ENCODE measurements at places on chromosomes 1 and 21.

- peak; percentile 67 for DNase-seq
Observed at GRCh38 chr1:182786223-182786994, 3.2 kb upstream of the NPL start.

DNA sequence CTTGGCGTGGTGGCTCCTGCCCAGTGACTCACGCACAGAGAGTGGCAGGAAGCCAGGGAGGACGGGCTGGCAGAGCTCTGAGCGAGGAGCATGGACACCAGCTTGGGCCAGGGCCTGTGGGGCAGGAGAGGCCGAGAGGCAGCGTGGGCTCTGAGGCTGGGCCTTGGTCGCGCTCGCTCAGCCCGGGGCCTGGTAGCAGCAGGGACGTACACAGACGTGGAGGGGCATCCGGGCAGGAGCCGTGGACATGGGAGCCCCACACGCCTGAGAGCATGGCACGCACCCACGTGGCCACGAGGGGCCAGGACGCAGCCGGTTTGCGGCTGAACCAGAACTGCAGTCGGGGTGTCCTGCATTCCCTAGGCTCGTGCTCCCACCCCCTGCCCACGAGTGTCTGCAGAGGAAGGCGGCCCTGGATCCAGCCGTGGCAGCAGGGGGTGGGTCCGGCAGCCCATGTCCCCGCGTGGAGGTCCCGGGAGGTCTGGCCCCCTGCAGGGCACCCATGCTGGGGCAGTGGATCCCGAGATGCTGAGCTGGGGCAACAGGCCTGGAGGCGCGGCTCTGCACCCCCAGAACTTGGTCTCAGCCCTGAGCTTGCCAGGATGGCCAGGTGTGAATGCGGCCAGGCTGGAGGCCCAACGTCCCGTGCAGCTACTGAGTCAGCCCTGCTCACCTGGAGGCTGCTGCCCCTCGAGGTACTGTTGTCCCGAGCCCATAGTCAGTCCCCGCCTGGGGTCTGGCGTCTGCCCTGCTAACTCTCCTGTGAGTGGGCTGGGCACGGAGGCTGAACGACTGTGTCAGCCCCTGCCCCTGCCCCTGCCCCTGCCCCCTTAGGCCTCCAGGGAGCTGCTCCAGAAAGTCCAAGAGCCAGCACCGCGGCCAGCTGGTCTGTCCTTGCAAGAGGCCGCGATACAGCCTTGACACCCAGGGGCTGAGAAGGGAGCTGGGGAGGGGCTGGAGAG, 61.6 kb downstream of the SLX9 start:
- DNase-seq, result peak; percentile 39

DNA sequence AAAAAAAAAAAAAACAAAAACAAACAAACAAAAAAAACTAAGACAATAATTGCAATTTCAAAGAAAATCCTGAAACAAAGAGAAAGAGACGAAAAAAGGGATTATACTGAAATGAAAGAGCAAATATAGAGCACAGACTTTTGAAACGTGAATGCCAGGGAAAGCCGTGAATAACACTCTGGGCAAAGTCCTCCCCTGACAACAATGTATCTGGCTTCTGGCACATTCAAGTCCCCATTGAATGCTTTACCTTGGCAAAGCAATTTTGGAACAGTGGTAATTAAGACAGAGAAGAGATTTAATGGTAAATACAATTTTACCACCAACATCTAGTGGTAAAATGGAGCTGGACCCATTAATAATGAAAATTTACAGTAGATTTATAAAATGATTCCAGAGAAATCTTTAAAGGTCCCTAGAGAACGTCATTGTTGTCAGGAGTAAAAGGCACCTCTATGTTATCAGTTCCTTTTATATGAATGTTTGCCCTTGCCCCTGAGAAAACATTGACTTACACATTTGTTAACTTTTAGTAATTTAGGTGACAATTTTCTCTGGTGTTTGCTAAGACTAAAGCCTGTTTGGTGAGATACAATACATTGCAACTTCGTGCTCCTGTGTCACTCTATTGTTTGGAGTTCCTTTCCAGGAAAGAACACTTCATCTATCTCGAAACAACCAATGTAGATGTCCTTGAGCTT, 89.7 kb downstream of the GREM2 start:
- DNase-seq, result no peak

GRCh38 chr1:38777464-38777957, 82.1 kb downstream of the RRAGC start:
- DNase-seq, result no peak

- DNase-seq, result peak; percentile 90
Observed at GRCh38 chr1:239814306-239814881, 277.3 kb upstream of the FMN2 start.

GRCh38 chr1:213415691-213416380, 364.8 kb downstream of the RPS6KC1 start:
- DNase-seq, result no peak

- no peak for DNase-seq
Observed at GRCh38 chr1:45563843-45564242, 13.2 kb downstream of the AKR1A1 start.

- no peak for DNase-seq
Observed at GRCh38 chr1:12384836-12385456, 155.1 kb downstream of the VPS13D start.

GRCh38 chr1:205598841-205599668, 32.8 kb downstream of the ELK4 start:
- peak; percentile 92 for DNase-seq

DNA sequence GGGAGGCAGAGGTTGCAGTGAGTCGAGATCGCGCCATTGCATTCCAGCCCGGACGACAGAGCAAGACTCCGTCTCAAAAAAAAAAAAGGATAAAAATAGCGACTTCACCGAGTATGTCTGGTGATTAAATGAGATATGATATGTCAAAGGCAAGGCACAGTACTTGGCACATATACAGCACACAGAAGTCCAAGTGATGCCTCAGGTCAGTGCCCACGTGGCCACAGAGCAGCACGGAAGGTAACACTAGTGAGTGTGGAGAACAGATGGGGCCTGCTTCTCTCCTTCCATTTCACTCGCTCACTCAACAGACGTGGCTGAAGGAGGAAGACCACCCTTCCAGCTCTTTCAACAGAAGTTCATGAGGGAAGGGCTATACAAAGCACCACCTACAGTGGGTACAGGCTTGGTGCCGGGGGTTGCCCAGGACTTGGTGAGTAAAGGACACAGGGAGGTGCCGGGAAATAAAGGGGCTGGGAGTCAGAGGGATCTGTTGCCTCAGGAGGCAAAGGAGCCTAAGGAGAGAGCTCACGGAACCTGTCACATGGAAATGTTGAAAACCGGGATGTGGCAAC, 8.9 kb downstream of the CSRP1 start:
- DNase-seq, result no peak

- DNase-seq, result no peak
Observed at GRCh38 chr1:247121382-247121781, 17.2 kb upstream of the ZNF669 start.

Measured in fibroblast of upper back skin (primary cell).